ENCODE measurements at places on chromosomes 1 and 21.

GRCh38 chr21:32604464-32604863 lies 7.7 kb downstream of the CFAP298 start:
- DNase-seq: no peak

- no peak for DNase-seq
These were observed 230.6 kb downstream of the TNR start for GRCh38 chr1:175512637-175513412.

DNA sequence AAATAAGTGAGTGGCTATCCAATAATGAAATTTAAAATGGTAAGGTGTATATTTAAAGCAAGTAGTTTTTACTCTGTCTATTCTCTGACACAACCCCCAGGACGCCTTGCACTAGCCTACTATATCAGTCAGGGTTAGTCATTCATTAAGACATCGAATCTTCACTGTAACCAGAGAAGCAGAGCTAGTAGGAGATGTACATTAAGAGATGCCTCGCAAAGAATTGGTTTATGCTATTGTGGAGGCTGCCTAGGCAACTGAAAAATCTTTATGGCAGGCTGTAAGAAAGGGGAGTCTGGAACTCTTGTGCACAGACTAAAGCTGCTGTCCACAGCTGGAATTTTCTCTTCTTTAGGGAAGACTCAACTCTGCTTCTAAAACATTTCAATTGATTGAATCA lies 28.8 kb downstream of the NTNG1 start:
- DNase-seq: no peak

- DNase-seq: peak; percentile 89
These were observed at the start of gene MXRA8 for GRCh38 chr1:1358433-1359271. Gene MXRA8 (minus strand): TSS chr1:1358555. CDS start chr1:1358504, 51 bp downstream.

DNA sequence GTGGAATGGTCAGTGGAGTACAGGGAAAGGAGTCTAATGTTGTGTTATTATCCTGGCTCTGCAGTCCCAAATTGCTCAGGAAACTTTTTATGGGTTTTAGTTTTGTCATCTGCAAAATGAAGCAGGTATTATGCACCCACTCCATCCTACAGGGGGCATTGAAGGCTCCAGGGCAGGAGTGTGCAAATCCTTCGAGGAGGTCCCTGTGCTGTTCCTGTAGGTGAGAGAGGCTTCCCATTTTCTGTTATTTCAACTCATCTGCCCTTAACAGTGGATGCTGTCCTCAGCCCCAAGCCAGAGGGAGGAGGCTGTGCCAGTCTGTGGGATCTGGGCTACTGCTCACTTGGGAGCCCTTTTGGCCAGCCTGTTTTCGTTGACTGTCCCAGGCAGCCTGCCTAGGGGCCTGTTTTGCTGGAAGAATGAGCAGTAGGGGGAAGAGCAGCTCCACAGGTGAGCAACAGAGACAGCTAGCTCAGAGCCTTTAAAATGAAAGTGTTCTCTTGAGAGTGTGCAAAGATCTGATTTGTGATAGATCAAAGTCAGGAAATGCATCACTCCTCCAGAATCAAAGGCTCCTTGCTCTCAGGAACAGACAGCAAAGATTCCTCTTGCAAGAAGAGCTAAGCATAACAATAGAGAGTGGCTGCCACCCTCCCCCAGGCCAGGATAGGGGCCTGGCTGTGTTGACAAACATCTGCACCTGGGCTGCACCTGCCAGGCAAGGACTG lies 317.6 kb upstream of the PROX1 start:
- no peak for DNase-seq

DNA sequence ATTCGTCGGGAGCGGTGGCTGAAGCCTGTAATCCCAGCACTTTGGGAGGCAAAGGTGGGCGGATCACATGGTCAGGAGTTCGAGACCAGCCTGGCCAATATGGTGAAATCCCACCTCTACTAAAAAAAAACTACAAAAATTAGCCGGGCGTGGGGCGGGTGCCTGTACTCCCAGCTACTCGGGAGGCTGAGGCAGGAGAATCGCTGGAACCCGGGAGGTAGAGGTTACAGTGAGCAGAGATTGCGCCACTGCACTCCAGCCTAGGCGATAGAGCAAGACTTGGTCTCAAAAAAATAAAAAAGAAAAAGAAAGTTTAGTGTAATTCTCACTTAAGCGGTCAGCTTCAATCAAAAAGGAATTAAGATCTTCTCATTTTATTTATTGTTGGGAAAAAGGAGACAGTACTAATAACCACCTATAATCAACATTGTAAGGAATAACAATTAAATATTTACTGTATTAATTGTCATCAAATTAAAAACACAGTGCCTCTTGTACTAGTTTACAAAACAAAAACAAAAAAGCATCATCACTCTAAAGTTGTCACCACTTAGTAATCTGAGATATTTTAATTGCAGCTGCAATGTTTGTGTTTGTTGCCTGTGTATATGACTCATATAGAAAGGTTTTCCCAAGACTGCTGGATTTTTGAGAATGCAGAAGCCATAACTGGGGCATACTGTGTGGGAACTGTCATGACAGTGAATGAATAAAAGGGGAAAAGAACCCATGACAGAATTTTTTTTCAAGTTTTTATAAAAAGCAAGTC lies 3.7 kb downstream of the FBXO42 start:
- DNase-seq: peak; percentile 89

DNA sequence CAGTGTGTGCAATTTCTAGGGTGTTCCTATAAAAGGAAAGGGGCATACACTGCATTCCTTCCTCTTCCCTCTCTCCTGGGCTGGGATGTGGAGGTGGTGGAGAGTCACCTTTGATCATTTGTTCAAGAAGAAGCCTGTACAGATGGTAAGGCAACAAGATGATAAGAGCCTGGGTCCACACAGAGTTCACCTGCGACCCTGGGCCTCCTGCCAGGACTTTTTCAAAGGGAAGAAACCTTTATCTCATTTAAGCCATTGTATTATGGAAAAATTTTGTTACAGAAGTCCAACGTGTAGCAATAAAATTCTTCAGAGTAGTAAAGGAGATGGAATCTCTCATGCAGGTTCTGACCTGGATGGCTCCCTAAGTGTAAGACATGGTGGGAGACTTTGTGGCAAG lies 189.1 kb downstream of the MIS18A start:
- no peak for DNase-seq

- peak; percentile 32 for DNase-seq
These were observed 760 bp upstream of the NPHP4 start for GRCh38 chr1:5992814-5993555.

GRCh38 chr1:61612602-61613001 lies 112.3 kb downstream of the TM2D1 start:
- no peak for DNase-seq

DNA sequence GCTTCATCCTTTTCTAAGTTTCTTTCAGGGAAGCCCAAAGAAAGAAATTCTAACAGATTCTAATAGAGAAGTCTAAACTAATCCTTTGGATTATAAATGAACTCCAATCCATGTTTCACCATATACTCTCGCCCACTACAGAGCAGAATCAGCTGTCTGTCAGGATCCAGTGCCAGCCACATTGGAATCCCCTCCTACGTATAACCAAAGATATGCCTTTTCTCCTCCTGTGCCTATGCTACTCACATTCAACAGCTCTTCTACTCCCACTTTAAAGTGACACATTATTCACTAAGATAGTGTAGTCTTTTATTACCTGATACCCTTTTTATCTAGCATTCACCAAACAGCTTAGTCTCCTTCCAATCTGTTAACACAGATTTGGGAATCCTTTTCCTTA lies 3.1 kb downstream of the ETV3 start:
- DNase-seq: no peak

DNA sequence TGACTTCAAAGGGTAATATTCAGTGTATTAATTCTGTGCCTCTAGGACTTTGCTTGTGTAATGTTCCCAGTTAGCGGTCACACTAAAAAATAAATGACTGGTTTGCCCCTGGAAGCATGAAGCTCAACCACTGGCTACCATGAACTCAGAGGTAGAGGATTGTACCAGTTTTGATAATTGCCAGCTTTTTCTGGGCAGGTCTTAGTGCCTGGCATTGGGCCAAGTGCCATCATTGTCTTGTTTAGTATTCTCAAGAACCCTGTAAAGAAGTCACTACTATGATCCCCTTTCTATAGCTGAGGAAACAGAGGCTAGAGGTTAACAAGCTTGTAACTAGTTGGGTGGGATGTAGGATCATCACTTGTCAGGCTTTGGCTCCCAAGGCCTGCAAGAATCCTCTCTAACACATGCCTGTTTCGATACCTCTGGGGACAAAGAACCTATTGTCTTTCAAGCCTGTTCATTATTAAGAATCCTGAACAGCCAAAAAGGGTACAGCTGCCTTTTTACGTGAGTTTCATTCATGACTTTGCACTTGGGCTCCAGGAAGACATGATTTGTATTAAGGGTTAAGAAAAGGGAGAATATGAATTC lies 121.9 kb upstream of the JUN start:
- no peak for DNase-seq

GRCh38 chr1:52268372-52268771 lies 97.6 kb downstream of the CC2D1B start:
- peak; percentile 3 for DNase-seq

DNA sequence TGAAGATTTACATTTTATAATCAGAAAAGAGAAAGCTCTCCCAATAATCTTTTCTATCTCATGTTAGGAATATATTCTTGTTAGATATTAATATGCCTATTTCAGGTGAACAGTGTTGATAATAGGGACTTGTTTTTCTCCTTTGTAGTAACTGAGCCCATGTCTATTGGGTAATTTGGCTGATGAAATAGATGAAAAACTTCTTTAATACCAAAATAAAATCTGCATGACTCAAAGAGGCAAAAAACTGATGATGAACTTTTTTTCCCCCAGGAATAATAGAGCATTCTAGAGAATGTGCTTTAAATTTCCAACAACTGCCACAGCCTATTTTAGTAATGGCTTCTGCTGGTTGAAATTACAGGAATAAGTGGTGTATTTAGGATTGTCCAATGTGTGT lies 178.9 kb upstream of the GREM2 start:
- DNase-seq: no peak

DNA sequence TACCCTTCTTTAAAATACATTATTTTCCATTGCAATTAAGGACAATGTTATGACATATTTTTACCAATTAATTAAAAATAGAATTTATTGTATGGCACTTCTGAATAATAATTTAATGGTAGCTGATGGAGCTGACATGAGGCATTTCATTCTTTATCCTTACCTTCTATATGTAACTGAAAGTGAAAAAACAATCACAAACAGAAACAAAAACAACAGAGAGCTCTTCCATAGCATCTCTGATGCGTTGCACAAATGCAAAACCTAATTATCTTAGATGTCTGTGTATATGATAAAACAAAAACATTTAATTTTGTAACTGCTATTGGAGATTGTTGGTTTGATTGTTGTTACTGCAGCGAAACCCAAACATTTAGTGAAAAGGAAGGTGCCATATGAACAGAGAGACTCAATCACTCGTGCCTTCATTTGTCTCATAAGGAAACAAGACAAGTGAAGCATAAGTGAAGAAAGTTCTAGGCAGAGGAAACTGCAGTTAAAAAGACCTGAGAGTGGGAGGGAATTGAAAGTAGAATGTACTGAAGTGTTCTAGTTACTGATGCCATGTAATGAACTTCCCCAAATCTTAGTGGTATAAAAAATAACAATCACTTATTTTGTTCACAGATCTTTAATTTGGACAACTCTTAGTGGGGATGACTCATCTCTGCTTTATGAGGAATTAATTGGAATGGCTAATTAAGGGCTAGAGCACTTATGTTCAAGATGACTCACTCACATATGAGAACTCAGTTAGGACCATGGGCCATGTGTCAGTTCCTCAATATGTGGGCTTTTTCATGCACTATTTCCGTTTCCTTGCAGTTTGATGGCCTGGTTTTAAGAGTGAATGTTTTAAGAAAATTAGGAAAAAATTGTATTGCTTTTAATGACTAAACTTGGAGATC lies 245.0 kb upstream of the OLFM3 start:
- DNase-seq: no peak

DNA sequence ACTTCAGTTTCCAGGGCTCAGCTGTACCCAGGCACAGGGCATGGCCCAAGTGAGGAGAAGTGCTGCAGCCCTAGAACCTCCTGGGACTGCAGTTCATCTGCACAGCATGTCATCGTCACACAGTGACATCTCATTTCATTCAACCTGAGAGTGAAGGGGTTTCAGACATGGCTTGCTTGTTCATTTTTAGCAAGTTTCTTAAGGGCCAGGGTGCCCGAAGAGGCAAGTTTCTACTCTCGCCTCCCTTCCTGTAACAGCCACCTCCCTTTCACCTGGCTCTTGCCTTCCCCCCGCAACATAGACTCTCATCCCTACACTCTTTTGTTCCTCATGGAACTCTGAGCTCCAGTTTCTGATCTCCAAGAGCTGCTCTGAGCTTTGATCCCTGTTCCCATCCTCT lies 108.1 kb downstream of the C1orf21 start:
- DNase-seq: no peak

- no peak for DNase-seq
These were observed 104.6 kb downstream of the PLXNA2 start for GRCh38 chr1:208139434-208140045.

- DNase-seq: no peak
These were observed 101.3 kb downstream of the DHRS3 start for GRCh38 chr1:12516741-12517140.

GRCh38 chr1:158048371-158049067 lies 55.1 kb downstream of the KIRREL1 start:
- no peak for DNase-seq

GRCh38 chr1:58849551-58849950 lies 65.7 kb upstream of the JUN start:
- no peak for DNase-seq

DNA sequence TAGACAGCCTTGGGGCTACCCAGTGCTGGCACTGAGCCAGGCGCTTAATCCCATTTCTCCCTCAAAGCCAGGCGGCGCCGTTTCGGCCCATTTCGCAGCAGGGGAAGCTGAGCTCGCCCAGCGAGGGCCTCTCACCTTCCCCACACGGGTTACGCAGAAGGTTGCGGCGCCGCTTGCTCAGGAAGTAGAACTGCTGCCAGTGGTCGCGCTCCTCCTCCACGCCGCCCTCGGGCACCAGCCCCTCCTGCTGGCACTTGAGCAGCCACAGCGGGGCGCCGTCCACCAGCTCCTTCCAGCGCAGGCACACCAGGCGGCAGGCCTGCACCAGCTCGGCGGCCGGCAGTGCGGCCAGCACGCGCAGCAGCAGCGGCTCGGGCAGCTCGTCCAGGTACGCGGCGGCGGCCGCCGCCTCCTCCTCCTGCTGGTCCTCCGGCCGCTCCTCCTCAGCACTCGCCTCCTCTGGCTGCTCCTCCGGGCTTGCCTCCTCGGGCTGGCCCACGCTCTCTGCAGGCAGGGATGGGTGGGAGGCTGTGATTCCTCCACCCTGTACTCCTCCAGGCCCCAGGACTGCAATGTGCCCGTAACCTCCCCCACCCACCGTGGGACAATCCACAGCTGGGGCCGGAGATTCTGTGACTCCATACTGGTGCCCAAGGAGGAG lies 3.8 kb downstream of the FBXO2 start:
- DNase-seq: peak; percentile 75

GRCh38 chr21:41953249-41953830 lies 478 bp downstream of the C2CD2 start:
- DNase-seq: no peak

DNA sequence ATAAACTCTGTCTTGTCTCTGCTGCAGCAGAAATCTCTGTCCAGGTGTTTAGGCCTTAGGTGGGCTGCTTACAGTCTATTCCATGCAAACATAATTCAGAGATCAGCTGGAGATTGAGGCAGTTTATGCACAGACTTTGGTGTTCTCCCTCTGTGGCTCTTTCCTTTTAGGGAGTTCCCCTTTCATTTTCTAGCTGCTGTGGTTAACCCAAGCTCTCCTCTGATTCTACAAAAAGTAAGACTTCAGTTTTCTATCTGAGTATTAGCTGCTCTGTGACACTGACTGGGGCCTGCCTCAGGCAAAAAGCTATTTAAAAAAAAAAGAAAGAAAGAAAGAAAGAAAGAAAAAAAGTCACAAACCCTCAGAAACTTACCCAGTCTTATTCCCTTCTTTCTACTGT lies 211.1 kb downstream of the CAMTA1 start:
- no peak for DNase-seq

Data from EL (cell line).